NCI-H748 treated with DMSO at 0.1 percent for 48 hours (cell line): ENCODE measurements at places on chromosomes 12 and 14.

- no peak for DNase-seq
These were observed 82.4 kb downstream of the ARF6 start for GRCh38 chr14:49975276-49975675.

- DNase-seq: no peak
These were observed 220.3 kb downstream of the KLHL28 start for GRCh38 chr14:44741431-44741830.

- DNase-seq: no peak
These were observed 240.3 kb downstream of the EMP1 start for GRCh38 chr12:13436696-13437391.

GRCh38 chr14:51776102-51776894 is 84.1 kb upstream of the GNG2 start:
- no peak for DNase-seq

GRCh38 chr12:83841620-83842019 is 1071.0 kb downstream of the SLC6A15 start:
- no peak for DNase-seq

- DNase-seq: no peak
These were observed 10.1 kb downstream of the KRT76 start for GRCh38 chr12:52767020-52767379.

GRCh38 chr12:132596016-132596415 is 14.4 kb downstream of the LRCOL1 start:
- DNase-seq: no peak

DNA sequence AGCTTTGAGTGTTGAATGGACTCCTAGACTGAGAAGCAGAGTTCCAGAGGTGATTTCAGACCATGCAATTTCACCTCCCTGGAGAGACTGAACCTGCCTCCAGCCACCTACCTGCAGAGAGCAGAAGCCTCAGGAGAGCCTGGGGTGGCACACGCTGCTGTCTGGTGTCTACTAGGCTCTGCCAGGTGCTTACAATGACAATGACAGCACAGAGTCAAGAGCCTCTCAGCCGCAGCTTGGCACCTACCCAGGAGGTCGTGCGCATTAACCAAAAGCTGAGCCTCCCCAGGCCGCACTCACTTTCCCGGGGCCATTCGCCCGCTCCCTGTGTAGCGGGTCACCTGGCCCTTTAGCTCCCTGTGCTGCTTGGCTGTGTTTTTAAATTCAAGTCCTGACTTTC is 63.2 kb downstream of the TESC start:
- no peak for DNase-seq

GRCh38 chr12:25784669-25785068 is 173.8 kb upstream of the RASSF8 start:
- DNase-seq: no peak

GRCh38 chr12:43147878-43148277 is 404.1 kb downstream of the ADAMTS20 start:
- no peak for DNase-seq

GRCh38 chr14:78968265-78968664 is 798.1 kb downstream of the NRXN3 start:
- no peak for DNase-seq

GRCh38 chr14:94382716-94383596 is 5.4 kb downstream of the SERPINA1 start:
- no peak for DNase-seq

GRCh38 chr12:10753059-10753458 is 29.9 kb upstream of the YBX3 start:
- no peak for DNase-seq

- peak; percentile 14 for DNase-seq
These were observed 885 bp upstream of the PALS1 start for GRCh38 chr14:67240168-67240932.

DNA sequence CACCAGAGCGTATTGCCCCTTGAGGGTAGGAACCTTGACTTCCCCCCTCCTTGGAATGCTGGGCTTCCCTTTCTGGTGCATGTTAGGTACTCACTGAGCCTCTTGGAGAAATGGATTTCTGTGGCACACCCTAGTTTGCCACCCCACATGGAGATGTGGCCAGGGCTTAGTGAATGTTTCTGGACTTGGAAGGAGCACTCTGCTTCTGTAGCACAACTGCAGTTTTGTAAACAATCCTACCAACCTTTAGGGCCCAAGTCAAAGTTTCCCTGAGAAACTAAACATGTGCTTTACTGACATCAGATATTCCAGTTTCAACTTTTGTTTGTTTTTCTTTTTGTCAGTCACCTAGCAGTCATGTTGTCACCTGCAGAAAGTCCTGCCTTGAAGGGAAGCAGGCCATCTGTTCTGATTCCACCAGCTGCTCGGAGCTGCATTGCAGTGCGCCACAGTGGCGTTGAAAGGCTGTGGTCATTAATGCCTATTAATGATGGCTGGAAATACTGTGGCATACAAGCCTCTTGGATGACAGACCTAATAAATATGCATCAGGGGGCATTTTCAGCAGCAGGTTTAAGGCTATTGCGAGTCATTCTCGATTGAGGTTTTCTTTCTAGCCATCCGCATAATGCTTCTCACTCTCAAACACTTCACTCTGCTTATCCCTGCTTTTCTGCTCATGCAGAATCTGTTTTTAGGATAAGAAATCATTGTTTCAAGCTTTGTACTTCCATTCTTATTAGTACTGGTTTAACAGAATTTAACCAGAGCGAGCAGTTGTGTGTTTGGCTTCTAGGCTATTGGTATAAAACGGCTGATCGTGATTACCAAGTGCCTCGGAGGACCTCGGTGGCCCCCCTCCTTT is 7.8 kb downstream of the PELI2 start:
- no peak for DNase-seq

GRCh38 chr12:12247584-12247983 is 19.3 kb downstream of the LRP6 start:
- DNase-seq: no peak

GRCh38 chr14:75441728-75442127 is 13.9 kb downstream of the JDP2 start:
- no peak for DNase-seq

GRCh38 chr12:120010661-120011230 is 21.7 kb downstream of the BICDL1 start:
- no peak for DNase-seq

GRCh38 chr12:20063116-20063515 is 305.2 kb upstream of the PDE3A start:
- no peak for DNase-seq

DNA sequence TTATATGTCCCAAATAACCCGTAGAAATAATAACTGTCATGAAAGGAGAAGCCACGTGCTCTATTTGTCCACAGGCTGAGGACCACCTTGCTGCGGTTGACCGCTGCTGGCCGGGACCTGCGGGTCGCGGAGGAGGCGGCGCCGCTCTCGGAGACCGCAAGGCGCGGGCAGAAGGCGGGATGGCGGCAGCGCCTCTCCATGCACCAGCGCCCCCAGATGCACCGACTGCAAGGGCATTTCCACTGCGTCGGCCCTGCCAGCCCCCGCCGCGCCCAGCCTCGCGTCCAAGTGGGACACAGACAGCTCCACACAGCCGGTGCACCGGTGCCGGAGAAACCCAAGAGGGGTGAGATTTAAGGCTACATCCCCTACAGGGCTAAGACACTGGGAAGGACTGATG is 21.0 kb downstream of the RPGRIP1 start:
- peak; percentile 18 for DNase-seq

GRCh38 chr12:43824207-43824775 is 11.6 kb upstream of the TMEM117 start:
- no peak for DNase-seq

GRCh38 chr14:24051789-24052655 is at the start of gene CARMIL3:
Gene CARMIL3, plus strand, starts transcription at chr14:24052009. Its CDS starts 145 bp downstream, at chr14:24052154.
- peak; percentile 47 for DNase-seq

DNA sequence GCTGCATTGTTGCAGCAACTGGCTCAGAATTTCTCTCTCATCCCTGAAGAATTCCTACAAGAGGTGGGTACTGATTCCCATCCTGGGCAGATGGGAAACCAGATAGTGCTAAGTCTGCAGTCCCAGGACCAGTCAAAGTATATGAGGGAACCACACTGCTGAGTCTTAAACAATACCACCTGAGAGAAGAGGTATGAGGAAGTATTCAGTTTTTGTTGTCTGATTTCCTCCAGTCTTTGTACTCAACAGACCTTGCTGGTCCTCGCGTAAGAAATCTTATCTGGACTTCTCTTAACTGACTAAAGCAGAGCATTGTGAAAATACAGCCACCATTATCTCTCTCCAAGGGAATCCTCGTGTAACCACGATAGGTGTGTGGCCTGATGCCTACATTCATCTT is 3.6 kb upstream of the EDDM3A start:
- DNase-seq: no peak

DNA sequence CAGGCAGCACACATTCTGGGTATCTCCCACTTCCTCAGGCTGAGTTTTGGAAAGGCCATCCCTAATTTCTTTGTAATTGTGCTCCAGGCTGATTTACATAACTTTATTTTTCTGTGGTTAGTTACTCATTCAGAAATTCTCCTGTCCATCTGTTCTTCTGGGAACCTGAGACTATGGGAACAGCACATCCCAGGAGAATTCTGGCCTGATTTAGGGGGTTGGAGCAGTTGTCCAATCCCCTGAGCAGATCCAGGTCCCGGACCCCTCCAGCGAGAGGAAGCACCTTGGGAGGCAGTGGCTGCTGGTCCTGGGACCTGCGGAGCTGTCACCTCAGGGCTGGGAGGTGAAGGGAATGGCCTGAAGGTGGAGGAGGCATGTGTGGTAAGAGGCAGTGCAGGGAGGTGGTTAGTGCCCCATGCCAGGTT is 40.4 kb downstream of the TSPAN9 start:
- DNase-seq: no peak

DNA sequence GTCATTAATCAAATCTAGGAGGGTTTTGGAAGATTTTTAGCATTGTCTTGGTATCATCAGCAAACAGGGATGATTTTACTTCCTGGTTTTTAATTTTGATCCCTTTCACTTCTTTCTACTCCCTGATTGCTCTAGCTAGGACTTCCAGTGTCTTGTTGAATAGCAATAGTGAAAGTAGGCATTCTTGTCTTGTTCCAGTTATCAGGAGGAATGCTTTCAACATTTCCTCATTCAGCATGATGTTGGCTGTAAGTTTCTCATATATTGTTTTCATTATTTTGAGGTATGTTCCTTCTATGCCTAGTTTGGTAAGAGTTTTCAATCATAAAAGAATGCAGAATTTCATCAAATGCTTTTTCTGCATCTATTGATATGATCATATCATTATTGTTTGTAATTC is 244.2 kb upstream of the CLEC14A start:
- DNase-seq: no peak

DNA sequence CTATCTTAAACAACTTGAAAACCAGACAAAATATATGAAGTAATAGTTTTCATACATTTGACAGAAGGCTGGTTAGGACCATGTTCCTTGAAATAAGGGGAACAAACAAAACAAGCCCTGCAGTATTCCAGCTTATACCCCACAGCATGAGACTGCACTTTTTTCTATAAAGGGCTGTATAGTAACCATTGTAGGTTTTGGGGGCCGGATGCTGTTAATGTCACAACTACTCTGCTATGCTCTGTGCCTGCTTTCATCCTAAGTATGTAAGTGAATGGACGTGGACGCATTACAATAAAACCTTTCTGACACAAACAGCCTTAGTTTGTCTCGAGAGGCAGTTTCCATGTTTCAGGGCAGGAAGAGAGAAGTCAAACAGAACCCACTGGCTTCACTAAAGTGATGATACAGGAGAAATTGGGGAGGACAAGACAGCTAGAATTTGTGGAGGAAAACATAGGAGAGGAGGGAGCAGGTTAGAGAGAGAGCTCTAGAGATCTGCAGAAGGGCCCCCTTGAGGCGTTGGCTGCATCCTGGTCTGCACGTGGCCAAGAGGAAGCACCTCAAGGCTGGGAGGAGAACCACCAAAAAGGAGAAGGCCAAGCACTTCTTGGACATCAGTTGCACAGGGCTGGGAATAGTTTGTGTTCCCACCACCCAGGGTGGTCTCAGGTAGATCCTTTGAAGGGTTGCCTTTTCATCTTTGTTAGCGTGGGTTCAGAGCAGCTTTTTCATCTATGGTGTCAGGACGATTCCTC is 63.7 kb downstream of the TRAF3 start:
- DNase-seq: no peak

DNA sequence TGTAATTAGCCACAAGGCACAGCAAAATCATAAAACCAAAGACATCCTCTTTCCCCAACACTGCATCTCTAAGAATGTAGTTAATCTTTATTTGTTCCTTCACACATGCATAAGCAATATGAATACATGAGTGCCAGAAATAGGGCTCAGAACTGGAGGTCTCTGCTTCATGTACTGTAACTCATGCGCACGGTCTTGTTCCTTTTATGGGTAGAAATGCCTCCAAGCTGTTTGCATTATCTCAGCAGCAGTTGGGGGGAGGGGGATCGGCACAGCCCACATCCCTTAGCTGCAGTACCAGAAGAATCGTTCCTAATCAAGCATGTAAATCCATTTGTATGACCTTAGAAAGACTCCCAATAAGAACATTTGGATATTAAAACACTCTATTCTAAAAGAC is 20.0 kb downstream of the RHOJ start:
- no peak for DNase-seq

DNA sequence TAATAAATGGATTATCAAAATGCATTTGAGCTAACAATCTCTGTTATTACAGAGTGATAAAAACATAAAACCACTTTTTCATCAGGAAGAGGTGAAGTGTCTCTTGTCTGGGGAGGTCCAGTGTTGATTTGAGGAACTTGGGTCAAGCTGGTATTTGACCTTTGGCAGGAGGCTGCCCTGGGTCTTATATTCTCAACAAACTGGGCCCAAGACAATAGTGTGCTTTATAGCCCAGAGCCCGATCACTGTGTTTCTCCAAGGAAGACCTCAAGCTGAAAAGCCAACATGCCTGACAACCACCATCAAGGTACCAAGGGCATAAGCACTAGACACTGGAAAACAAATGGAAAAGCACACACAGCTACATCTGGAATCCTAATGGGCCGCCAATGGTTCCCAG is 137.0 kb downstream of the SLC25A21 start:
- DNase-seq: no peak

- DNase-seq: no peak
These were observed 845 bp downstream of the GIT2 start for GRCh38 chr12:109995361-109995685.

DNA sequence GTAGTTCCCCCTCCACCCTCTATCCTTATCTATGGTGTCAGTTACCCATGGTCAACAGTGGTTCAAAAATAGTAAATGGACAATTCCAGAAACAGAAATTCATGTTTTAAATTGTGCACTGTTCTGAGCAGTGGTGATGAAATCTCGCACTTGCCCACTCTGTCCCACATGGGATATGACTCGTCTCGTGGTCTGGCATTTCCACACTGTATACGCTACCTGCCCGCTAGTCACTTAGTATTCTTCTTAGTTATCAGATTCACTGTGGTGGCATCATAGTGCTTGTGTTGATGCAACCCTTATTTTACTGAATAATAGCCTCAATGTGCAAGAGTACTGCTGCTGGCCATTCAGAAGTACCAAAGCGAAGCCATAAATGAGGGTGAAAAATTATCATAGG is 507.0 kb downstream of the SNAPC1 start:
- no peak for DNase-seq

DNA sequence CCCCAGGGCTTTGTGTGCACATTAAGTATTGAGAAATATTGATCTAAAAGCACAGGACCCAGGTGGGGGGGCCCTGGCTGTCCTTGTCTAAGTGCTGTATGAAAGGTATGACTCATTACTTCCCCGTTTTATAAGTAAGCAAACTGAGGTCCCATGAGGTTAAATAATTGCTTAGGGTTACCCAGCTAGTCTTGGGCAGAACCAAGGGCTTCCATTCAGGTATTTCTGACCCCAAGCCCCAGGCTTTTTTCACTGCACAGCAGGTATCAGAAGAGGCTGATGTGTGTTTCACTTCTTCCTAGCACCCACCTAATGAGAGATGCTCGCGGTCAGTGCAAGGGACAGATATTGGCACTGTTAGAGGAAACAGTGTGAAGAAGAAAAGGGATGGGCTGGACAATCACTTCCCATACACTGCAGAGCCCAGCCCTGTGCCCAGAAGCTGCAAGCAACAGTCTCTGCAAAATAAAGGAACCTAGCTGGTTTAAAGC is 4.7 kb upstream of the TC2N start:
- DNase-seq: no peak
